ENCODE measurements at places on chromosomes 4 and X.
A peak's percentile ranks its signal among the peaks of the same experiment; 100 is the strongest.

GRCh38 chrX:54473993-54474859 lies 21.8 kb downstream of the FGD1 start:
- DNase-seq = no peak

DNA sequence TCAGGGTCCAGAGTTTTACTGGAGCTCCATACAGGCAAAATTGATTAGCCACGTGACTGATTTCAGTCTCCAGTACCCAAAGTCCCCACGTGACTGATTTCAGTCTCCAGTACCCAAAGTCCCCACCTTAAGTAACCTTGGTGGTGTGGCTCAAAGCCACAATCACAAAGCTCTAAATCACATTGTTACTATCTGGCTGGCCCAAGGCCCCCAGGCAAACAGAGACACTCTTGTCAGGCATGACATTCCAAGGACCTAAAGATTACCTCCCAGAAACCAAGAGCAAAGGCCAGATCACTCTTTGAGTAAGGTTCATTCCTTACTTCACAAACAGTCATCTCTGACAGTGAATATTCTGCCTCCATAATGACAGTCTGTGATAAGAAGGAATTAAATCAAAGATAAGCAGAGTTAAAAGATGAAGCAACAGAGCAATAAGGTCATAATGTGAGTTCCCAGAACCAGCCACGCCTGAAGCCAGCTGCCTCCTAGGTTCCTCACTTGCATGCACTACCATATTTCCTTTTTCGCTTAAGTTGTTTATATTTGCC lies 78.5 kb downstream of the ANXA3 start:
- DNase-seq = no peak

GRCh38 chr4:81650606-81651242 lies 179.0 kb upstream of the RASGEF1B start:
- no peak for DNase-seq

DNA sequence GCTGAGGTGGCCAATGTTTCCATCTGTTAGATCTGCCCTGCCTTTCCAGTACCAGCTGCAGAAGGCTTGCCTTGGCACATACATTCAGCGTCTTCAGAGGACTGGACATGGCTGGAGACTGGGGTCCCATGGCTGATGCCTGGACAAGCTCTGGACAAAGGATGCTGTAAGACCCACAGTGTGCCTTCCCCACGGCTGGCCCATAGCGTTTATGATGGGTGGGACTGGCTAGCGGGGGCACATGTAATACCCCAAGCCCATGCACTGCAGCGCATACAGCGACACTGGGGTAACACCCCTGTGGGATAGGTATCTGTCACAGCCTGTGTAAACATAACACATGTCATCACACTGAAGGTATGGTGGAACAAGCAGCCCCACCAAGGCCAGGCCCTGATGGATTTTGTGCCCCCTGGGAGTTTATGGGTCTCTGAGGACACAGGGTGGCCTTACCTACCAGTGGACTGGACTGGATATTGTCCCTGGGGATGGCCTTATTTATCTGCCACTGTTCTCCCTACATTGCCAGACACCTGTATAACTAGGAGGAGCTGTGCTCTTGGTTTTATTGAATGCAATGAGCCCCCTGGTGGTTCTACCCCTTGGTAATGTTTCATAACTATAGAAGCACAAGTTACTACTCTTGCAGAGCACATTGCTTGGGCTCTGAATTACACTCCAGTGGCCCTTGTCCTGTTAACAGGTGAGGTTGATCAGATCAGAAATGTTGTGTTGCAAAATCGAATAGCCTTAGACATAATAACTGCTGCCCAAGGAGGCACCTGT lies 34.3 kb upstream of the TACR3 start:
- no peak for DNase-seq

DNA sequence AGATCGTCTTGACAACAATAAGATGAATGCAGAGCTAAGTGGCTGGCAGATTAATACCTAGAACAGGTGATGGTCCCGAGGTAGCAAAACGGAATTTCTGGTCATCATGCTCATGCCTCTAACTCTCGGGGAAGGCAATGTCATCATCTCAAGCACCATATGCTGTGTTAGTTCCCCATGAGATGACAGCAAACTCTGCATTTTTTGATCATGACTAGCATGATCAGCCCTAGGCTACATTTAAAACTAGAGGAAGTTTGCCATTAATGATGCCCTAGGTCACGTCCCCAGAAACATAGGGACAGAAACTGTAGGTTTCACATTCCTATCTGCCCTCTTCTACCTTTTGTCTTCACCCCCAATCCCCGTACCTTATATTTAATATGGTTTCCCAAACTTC lies 11.6 kb downstream of the LPAR4 start:
- DNase-seq = no peak

DNA sequence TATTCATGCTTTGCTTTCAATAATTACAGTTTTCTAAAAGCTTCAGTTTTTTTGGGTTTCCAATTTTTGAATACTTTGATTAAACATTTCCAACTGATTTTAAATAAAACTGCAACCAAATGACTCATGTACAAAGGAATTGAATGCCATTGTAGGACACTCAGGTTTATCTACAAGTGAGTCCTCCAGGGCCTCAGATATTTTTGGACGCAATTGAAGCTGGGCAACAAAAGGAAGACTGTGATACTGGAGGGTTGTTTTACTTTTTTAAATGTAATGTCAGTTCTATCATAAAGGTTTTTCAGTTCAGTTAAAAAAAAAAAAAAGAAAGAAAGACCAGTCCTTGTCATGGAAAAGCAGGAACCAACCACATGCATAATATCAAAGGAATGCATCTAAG lies 64.2 kb downstream of the MAGEA10 start:
- DNase-seq = no peak

DNA sequence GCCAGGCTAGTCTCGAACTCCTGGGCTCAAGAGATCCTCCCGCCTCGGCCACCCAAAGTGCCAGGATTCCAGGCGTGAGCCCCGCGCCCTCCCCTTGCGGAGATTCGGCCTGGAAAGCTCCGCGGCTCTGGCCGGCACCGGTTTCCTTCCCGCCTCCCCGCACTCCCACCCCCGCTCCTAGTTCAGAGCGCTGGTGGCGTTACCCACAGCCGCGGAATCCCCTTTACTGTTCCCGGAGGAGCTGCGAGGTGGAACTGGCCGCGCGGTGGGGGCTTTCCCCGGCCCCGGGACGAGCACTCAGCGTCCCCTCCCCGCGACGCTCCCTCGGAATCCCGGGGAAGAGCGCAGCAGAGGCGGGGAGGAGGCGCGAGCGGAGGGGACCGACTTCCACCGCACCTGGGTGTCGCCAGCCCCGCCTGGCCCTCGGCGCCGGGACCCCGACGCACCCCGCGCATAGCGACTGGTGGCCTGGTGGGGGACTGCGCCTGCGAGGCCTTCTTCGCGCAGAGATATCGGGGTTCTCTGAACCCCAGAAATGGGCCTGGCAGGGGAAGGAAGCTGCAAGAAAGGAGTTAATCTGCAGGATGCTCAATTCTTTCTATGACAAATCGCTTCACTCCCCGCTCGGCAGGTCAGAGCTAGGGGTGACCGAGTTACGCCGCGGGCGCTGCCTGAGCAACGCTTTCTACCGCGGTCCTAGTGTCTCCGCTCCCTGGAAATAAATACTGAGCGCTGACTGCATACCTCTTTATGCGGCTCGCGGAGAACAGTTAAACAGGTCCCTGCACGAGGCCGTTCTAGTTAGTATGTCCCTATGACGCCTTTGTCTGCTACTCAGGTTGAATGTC lies 14.6 kb upstream of the SLC25A4 start:
- DNase-seq = no peak

DNA sequence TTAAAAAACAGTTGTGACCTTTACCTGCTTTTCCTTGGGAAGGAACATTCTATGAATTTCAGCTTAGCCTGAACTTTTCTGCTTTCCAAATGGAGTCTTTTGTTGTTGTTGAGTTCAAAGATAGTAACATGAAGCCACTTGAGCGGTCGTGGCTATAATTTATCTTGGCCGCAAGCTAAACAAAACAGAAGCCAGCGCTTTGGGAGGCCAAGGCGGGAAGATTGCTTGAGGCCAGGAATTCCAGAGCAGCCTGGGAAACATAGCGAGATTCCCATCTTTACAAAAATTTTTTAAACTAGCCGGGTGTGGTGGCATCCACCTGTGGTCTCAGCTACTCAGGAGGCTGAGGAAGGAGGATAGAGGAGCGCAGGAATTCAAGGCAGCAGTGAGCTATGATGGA lies 29.9 kb downstream of the TKTL1 start:
- DNase-seq = no peak

- DNase-seq = no peak
Measured at GRCh38 chr4:118904935-118905334, 16.3 kb downstream of the SYNPO2 start.

GRCh38 chr4:31086756-31087330 lies 366.7 kb downstream of the PCDH7 start:
- DNase-seq = no peak

GRCh38 chrX:22122510-22122909 lies 90.4 kb downstream of the PHEX start:
- DNase-seq = no peak

- peak; percentile 31 for DNase-seq
Measured at GRCh38 chr4:1683736-1684505, at the start of gene FAM53A. TSS of gene FAM53A (minus strand) at chr4:1684313. CDS start at chr4:1668741, 15,572 bp downstream.

GRCh38 chr4:138275963-138276621 lies 33.9 kb upstream of the SLC7A11 start:
- DNase-seq = no peak

DNA sequence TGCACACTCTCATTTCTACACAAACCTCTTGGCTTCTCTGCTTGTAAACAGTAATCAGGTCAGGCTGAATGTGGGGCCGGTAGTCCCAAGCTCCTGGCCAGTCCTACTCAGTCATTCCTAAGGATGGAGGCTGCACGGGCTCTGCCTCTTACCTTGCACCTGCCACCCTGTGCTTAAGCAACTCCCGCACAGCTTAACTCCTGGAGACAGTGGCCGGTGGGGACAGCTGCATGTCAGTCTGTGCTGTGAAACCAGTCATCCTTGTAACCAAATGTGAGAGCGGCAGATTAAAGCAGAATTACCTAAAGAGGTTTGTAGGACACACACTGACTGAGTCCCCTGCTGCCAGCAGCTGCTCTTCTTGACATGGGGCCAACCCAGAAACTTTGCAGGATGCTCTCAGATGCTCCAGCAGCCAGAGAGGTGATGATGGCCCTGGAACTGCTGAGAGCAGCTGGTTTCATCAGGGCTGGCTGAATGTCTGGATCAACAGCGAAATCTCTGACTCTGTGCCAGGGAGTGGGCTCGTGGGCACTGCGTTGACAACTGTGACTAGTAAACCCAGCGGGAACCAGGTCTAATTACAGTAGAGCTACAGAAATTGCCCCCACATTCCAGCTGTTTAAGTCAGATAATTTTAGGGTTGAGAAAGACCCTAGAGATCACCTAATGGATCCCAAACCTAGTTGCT lies 123.7 kb downstream of the ANAPC4 start:
- DNase-seq = no peak

GRCh38 chr4:182582245-182582644 lies 334.9 kb downstream of the DCTD start:
- DNase-seq = no peak

GRCh38 chr4:164803702-164804101 lies 49.8 kb downstream of the SMIM31 start:
- no peak for DNase-seq

GRCh38 chr4:3527101-3527913 lies 4.9 kb downstream of the LRPAP1 start:
- DNase-seq = no peak

DNA sequence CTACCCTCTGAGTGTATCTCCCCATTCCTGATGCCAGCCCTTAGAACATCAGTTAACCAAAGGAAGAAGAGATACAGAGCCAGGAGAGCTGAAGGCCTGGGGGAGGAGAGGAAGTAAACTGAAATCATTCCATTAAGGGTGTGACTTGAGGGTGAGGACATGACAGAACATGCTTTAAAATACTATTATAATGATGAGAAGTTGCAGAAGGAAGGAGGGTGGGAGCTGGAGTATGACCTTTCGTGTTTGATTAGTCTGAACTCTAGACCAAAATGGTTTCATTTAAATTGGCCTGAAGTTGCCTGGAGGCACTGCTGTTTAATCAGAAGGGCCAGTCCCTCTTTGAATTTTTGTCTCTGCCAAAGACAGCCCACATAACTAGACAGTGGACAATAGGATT lies 11.4 kb downstream of the INTS6L start:
- no peak for DNase-seq

DNA sequence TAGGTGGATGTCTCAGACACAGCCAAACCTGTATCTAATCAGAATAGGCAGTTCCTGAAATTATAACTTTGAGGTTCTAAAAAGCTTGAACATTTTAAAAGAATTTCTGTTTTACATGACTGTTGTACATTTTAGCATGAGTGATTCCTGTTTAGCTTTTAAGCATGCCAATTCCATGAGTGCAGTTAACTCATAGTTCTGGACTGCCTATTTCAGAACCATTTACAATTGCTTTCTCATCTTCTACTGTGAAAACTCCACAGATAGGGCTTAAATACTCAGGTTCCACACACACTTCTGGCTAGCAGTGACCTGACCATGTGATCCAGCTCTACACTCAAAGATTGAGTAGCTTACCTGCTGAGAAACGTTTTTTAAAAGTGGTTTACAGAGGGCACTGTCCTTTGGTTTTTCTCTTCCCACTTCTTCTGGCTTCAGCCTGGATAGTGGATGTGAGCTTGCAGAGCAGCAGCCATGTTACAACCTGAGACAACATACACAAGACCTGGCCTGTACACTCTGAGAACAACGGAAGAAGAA lies 280.8 kb downstream of the ANKRD50 start:
- no peak for DNase-seq

- DNase-seq = no peak
Measured at GRCh38 chr4:94533405-94534223, 81.9 kb downstream of the PDLIM5 start.

GRCh38 chr4:6268650-6269615 lies 717 bp upstream of the WFS1 start:
- no peak for DNase-seq

DNA sequence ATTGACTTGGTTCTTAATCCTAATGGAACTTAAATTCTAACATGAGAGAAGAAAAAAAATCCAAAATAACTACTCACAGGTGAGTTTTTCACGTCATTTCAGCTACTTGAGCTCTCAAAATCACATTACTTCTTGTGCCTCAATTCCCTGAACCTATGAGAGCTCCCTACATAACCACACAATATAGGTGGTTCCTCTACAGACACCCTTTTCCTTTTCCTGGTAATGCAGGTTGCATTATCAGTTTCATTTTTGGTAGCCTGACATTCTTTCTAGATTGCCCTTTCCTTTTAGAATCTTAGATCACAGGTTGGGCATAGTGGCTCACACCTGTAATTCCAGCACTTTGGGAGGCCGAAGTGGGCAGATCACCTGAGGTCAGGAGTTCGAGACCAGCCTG lies 4.3 kb downstream of the GPR34 start:
- no peak for DNase-seq
